ENCODE measurements at places on chromosomes 5 and 9.
A peak's percentile ranks its signal among the peaks of the same experiment; 100 is the strongest.

DNA sequence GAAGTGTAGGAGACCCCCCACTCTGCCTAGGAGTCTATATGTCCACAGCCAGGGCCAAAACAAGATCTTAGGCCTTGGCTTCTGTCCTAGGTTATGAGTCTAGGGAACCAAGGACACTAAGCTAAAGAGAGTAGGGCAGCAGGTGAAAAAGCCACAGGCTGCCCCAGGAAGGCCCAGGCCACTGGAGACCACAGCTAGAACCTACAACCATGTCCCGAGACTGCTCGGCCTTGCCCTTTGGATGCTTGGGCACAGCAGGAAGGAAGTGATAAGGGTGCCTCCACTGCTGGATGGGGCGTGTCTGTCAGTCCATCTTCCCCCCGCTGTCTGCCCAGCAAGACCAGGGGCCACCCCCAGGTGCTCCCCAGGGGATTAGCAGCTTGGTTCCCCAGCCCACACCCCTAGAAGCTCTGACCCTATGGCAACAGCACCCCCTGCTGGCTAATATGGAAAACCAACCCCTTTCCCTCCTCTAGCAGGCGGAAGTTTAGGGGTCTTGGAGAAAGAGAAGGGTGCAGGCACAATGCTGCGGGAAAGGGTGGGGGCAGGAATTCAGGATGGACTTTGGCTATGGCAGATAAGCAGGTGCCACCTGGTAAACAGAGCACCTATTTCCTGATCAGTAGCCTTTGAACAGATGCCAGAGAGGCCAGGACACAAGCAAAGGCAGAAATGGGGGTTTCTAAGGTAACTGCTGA, 10.5 kb upstream of the IRF1 start:
- DNase-seq, result peak; percentile 84

- DNase-seq, result no peak
Measured at GRCh38 chr9:95363051-95363841, 45.7 kb upstream of the FANCC start.

- DNase-seq, result no peak
Measured at GRCh38 chr5:60633341-60633740, 66.6 kb downstream of the DEPDC1B start.

DNA sequence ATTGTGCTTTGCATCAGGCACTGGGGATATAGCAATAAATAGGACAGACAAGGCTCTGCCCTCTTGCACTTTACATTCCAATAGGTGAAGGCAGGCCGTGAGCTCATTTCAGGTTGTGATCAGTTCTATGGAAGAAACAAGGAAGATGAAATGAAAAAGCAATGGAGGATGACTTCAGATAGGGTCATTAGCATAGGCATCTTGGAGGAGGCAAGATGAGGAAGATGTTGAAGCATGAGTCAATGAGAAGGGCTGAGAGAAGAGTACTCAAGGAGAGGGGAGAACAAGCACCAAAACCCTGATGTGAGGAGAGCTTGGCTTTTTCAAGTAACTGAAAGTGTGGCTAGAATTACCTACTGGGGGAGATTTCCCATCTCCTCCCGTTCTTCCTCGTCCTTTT, 5.0 kb upstream of the SPARC start:
- DNase-seq, result no peak

DNA sequence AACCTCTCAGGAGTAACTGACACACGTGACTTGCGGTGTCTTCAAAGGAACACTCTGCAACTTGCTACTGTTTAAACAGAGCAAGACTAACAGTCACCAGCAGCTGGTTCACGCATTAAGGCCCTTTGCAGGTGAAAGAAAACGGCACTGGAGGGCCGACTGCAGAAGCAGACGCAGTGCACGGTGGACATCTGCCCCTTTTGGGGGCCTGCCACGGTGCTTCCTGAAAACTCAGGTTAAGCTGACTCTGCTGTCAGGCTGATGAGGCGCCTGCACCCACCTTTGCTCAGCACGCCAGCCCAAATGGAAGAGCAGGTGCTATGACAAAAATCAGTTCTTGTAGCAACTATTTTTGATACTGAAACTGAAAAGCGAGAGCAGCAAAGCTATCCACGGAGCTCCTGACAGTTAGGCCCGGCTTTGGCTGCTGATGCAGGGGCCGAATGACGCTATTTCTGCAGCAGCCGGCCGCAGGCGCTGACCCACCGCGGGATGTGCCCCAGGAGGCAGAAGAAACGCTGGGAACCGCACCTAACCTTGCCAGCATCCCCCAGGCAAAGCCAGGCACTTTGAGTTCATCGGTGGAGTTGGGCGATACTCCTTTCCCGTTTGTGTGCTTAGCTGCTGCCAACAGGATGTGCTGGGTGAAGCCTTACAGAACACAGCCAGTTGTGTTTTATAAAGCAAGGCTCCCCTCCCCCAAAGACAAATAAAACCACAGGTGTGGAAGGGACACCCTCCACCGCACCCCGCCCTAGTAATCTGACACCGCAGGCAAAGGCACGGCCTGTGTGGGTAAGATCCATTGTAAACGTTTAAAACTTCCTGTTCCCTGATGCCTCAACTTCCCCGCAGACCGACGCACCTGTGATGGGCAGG, 21.1 kb upstream of the TERT start:
- peak; percentile 74 for DNase-seq

DNA sequence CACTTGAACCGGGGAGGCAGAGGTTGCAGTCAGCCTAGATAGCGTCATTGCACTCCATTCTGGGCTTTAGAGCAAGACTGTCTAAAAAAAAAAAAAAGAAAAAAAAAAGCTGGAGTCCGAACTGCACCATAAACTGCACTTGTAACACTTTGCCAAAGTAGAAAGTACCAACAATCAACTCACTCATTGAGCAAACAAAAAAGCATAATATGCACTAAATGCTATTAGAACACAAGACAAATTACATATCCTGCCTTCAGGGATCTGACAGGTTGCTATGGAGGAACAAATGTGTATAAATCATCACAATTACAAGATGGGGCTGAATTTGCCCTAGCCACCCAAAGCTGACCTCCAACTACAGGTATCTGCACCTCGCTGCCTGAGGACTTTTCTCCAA, 27.9 kb downstream of the GNAQ start:
- no peak for DNase-seq

DNA sequence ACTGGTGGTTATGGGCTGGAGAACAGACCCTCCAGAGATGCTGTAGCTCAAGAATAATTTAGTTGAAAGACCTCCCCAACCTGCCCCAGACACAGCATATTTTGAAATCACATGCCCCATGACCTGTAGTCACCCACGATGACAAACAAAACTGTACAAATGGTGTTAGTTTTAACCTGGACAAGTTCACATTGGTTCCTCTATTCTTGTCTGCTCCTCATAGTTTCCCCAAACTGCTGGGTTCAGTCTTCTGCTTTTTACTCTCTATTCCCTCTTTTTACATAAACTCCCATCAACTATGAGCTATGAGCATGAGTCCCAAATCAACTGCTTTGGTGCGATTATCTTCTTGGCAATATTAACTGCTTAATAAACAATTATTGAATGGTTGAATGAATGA, 365.3 kb upstream of the CLINT1 start:
- no peak for DNase-seq

GRCh38 chr5:55324815-55325418, 17.1 kb downstream of the MTREX start:
- DNase-seq, result peak; percentile 56

GRCh38 chr9:73093740-73094379, 57.8 kb upstream of the ANXA1 start:
- no peak for DNase-seq

GRCh38 chr9:117084221-117084620, 330.6 kb downstream of the ASTN2 start:
- DNase-seq, result no peak

GRCh38 chr5:101424530-101425175, 521.6 kb upstream of the ST8SIA4 start:
- no peak for DNase-seq

DNA sequence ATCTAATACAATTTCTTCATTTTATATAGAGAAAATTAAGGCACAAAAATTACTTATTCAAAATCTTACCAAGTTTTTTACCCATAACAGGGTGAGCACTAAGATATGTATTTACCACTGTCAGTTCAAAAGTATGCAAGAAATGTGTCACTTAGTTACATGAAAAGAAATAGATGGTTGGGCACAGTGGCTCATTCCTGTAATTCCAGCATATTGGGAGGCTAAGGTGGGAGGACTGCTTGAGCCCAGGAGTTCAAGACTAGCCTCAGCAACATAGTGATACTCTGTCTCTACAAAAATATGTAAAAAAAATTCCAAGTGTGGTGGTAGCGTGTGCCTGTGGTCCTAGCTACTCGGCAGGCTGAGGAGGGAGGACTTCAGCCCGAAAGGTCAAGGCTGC, 19.4 kb downstream of the YIPF5 start:
- DNase-seq, result no peak

GRCh38 chr5:15718421-15719179, 218.6 kb downstream of the FBXL7 start:
- DNase-seq, result no peak

GRCh38 chr9:5764130-5764868, 68.6 kb downstream of the ERMP1 start:
- DNase-seq, result no peak

- DNase-seq, result no peak
Measured at GRCh38 chr5:154199671-154200220, 9.2 kb downstream of the GALNT10 start.

- DNase-seq, result no peak
Measured at GRCh38 chr5:103394676-103395075, 136.1 kb downstream of the MACIR start.

DNA sequence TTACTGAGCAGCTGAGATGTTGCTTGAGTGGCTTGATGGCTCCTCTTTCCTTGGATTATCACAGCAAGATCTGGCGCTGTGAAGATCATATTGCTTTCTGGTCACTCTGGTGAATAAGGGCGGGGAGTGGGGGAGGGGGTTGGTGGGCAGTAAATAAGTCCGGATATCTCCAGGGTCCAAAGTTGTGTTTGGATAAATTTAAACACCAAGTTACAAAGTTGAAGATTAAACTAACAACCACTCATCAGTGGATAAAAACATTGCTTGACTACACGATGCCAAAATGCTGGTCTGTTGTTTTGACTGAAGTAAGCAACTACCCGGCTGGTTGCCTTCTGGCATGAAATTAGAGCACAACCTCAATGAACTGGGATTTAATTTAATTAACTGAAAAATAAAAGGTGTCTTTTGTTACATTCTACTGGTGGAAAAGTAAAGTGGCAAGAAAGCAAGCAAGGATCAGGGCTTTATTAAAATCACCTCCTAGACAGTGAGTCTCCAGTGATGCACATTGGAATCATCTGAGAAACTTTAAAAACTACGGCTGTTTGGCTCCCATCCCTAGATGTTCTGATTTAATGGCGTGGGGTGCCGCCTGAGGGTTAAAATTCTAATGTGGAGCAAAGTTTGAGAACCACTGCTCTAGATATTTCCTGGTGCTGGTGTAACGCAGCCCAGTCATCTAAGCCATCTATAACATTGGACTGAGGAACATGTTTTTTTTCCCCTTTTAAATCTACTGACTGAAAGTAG, 86.7 kb upstream of the AGXT2 start:
- DNase-seq, result no peak

DNA sequence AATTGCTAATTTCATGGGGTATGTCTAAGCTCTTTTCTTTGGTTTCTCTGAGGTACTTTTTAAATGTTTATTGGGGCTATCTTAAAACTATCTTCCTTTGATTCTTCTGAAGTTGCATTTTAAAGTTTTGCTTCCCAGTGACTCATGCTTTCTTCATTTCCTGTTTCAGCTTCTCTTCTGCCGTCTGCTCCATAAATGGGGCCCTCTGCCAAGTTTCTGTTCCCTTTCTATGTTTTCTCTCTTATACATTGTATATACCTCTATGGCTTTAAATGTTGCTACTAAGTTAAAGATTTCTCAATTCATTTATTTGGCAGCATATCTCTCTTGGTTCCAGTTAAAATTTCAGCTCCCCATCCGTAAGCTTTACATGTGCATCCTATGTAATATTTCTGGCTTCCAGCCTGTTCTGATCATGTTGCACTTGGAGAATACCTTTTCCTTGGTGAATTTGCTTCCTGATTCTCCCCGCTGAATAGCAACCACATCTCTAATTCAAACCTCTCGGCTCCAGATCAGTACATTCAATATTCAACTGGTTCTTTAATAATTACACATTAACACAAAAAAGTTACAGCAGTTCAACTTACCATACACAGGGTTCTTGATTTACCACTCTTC, 125.3 kb downstream of the ST8SIA4 start:
- DNase-seq, result peak; percentile 25

GRCh38 chr5:146394486-146394885, 52.6 kb upstream of the TCERG1 start:
- DNase-seq, result no peak
